ENCODE measurements at places on chromosomes 16 and 17.
A peak's percentile ranks its signal among the peaks of the same experiment; 100 is the strongest.

GRCh38 chr17:73586275-73586832, 57.9 kb downstream of the SDK2 start:
- DNase-seq, result no peak

GRCh38 chr16:75555213-75555706, 792 bp downstream of the TMEM231 start:
- DNase-seq, result no peak

GRCh38 chr16:62041401-62041800, 5.2 kb upstream of the CDH8 start:
- DNase-seq, result no peak

- DNase-seq, result no peak
Measured at GRCh38 chr17:35889818-35890773, 9.9 kb upstream of the CCL5 start.

- DNase-seq, result no peak
Measured at GRCh38 chr16:77434530-77435271, at the start of gene ADAMTS18. ADAMTS18 (minus strand) TSS chr16:77435034; CDS start chr16:77434695, 339 bp downstream.

GRCh38 chr17:38349097-38349730, 2.4 kb upstream of the SOCS7 start:
- peak; percentile 80 for DNase-seq

GRCh38 chr17:78058001-78058400, 70.6 kb downstream of the TMC6 start:
- no peak for DNase-seq

- DNase-seq, result no peak
Measured at GRCh38 chr16:88535191-88535856, 34.9 kb upstream of the ZC3H18 start.

DNA sequence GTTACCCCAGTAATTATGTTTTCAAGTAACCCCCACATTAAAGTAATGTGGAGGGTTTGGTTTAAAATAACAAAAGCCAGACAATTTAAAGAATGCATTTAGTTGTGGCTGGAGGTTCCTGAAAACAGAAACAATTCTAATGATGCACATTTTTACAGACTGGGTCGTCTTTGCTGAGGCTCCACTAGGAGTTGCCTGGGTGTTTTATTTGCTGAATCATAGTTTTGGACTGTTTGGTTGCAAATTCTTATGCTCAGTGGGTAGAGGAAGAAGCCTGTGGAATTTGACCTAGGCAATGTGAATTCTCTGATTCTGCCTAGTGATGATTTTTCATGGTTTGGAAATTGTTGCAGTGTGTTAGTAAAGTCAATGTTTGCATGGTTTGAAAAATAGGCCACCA, 16.3 kb downstream of the SHISA9 start:
- DNase-seq, result no peak

GRCh38 chr16:78745108-78746019, 645.9 kb downstream of the WWOX start:
- DNase-seq, result no peak

DNA sequence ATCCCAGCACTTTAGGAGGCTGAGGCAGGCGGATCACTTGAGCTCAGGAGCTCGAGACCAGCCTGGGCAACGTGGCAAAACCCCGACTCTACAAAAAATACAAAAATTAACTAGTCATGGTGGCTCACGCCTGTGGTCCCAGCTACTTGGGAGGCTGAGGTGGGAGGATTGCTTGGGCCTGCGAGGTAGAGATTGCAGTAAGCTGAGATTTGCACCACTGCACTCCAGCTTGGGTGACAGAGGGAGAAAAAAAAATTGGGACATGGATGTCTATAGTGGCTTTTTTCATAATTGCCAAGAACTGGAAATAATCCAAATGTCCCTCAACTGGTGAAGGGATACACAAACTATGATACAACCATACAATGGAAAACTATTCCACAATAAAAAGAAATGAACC, 28.6 kb downstream of the OSBPL7 start:
- no peak for DNase-seq

- DNase-seq, result no peak
Measured at GRCh38 chr16:84184775-84185174, 2.1 kb downstream of the TAF1C start.

DNA sequence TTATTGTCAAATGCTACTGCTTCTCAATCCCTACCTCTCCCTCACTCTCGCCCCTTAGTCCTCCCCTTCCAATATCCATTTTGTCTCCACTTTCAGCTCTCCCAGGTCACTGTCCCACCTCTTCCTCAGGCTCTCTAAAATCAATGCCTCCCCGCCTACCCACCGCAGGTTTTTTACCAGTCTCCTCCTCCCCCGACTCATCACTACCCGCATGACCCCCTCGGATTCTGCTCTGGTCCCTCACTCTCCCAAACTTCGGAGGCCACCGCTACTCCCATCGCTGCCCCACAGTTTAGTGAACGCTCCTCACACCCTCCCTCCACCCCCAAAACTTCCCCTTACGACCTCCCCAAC, 513 bp downstream of the CRLF3 start:
- no peak for DNase-seq

DNA sequence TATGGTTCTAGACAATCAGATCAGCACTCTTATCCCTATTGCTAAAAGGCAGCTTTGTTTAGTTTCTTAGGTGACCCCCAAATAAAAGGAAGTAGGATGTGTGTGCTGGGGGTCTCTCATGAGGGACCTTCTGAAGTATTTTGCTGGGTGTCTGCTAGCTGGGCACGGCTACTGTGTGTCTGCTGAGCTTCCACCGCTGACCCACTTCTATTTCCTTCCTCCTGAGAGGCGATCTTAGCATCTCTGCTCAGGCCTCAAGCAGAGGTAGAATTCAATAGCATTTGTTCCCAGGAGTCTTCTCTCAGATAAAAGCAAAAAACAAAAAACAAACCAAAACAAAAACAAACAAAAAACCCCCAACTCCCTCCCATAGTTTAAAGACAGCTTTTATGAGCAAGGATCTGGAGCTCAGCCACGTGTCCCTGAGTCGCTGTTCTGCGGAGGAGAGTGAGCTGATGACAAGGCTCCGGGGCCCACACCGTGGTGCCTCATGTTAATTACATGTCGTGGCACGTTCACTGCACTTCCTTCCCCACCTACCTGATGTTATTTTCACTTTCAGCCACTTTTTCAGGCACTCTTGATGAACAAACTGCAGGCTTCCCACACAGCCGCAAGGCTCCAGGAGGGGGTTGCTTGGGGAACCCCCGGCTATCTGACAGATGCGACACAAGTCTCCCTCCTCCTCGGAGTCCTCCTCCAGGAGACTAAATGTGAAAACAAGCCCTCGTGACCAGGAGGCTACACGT, 83.5 kb downstream of the MARCHF10 start:
- peak; percentile 83 for DNase-seq

DNA sequence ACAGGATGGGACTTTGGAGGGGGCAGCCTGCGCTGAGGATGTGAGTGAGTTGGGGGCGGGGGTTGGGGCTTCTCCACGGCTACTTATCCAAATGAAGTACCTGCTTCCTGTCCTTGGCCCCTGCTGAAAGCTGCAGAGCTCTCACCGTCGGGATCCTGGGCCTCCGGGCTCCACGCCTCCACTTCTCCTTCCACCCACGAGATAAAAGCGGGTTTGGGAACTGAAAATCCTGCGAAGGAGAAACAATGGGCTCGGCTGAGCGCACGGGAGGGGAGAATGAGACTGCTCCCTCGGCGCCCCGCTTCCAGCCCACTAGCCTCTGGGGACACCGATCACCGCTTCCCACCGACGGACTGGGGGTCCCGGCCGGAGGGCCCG, 486 bp downstream of the ZNF785 start:
- DNase-seq, result no peak

GRCh38 chr16:64133366-64133765, 988.5 kb downstream of the CDH11 start:
- no peak for DNase-seq

DNA sequence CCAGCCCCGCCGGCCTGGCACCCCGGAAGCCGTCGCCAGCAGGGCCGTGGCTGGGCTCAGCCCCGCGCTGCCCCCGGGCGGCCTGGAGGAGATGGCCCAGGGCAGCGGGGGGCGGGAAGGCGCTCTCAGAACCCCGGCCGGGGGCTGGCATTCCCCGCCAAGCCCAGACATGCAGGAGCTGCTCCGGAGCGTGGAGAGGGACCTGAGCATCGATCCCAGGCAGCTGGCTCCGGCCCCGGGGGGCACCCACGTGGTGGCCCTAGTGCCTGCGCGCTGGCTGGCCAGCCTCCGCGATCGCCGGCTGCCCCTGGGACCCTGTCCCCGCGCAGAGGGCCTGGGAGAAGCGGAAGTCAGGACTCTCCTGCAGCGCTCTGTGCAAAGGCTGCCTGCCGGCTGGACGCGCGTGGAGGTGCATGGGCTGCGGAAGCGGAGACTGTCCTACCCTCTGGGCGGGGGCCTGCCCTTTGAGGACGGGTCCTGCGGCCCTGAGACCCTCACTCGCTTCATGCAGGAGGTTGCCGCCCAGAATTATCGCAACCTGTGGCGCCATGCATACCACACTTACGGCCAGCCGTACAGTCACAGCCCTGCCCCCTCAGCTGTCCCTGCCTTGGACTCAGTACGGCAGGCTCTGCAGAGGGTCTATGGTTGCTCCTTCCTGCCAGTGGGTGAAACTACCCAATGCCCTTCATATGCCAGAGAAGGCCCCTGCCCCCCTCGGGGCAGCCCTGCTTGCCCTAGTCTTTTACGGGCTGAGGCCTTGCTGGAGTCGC, 551 bp downstream of the WDR81 start:
- DNase-seq, result no peak

GRCh38 chr16:23823475-23824384, 12.1 kb upstream of the PRKCB start:
- DNase-seq, result no peak

DNA sequence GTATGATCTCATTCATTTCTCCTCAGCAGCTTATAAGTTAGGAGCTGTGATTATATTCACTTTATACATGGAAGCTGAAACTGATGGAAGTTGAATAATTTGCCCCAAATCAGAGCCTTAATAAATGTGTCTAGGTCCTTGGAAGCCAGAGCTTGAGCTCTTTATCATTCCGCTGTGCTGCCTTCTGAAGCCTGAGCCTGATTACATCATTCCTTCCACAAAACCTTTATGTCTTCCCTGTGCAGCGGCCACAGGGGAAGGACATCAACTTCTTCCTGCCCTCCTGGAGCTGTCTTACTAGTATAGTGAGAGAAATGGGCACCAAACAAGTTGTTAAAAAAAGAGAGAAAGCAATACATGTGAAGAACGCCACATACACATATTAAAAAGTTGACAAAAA, 6.8 kb downstream of the TNRC6C start:
- DNase-seq, result no peak

DNA sequence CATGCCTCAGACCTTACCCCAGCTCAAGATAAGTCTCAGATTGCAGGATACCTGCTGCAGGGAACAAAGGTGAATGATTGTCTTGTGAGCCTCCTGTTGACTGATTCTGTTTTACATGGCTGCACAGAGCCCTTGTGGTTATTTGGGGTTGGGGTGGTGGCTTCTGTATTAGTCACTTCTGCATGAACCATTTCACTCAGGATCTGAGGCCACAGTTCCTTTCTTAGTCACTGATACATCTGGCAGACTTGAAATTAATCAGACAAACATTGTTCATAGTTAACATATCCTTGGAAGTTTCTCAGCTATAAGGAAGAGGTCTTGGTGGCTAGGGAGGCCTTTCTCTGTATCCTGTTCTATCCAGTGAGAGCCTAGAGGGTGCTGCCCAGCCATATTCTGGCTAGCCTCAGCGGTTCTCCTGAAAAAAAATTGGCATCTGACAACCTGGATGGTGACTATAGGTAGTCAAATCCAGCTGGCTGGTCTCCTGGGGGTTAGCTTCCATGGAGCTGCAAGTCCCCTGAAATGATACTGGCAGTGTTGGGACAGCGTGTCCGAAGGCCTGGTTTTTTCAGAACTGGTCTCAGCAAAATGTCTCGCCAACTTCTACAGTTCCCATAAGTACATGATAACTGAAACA, 8.4 kb upstream of the PLK1 start:
- peak; percentile 39 for DNase-seq

DNA sequence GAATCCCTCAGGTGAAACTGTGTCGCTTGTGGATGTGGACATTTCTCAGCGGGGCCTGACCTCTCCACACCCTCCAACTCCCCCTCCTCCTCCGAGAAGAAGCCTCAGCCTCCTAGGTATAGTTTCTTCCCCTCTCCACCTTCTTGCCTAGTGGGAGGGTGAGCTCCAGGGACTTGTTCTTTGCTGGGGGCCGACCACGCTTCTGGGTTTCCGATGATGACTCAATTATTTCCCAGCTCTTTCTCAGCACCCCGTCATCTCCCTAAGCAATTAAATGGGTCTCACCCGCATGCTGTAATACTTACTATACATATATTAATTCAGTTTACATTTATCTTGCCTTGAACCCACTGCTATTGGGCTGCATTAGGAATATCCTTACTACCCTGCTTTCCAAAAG, 13.1 kb downstream of the SOCS7 start:
- no peak for DNase-seq

GRCh38 chr17:37796076-37796475, 51.2 kb upstream of the HNF1B start:
- no peak for DNase-seq

DNA sequence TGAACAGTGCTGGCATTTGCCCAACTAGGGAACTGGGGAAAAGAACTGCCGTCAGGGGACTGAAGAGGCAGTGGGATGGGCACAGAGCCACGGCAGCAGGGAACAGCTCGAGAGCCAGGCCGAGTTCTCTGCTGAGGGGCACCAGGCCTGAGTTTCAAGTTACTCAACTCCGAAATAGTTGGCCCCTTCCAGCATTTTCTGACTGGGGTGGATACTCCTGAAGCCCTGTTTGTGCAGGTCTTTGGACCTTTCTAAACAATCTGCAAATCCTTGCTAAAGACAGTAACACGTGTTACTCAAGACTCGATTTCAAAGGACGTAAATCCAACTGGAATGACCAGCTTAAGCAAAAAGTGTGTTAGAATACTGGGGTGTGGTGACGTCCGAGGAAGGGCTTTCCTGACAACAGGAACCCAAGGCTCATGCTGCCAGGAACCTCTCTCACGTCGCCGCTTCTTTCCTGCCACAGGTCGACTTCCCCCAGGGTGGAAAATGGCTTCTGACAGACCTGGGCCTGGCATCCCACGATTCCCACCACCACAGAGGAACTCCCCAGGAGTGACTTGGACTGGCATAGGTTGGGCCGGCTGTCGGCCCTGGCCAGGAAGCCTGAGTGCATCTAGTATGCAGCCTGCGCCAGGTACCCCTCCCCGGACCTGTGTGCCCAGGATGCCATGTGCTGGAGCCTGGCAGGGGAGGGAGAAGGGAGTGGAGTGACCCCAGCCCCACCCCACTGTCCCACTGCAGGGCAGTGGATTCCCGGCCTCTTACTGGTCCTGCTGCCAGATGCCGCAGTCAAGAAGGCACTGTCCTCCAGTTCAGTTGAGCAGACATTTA, 71.9 kb downstream of the N4BP1 start:
- DNase-seq, result no peak

- no peak for DNase-seq
Measured at GRCh38 chr17:60362329-60362728, 29.6 kb downstream of the USP32 start.

Measured in activated CD4-positive, alpha-beta T cell treated with anti-CD3 and anti-CD28 coated beads, Interleukin-2, amount 50 U/mL, for 24 hours (primary cell).